ENCODE measurements at places on chromosomes 13 and 19.

DNA sequence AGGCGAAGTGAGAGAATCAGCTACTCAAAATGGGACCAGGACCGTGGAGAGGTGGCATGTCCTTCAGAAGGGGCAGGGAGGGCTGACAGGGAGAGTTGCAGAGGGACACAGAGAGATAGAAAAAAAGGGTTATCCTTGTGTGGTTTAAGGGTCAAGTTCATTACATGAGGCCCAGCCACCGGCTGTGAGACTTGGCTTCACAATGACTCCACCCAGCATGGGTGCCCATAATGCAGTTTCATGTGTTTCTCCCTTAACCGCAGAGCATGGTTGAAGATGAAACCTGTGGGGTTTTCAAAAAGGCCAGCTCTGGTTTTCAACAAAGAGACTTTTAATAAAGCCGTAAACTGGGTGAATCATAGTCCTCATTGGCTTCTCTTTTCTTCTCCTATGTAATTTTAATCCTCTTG, 164.6 kb downstream of the KLF5 start:
- peak; percentile 30 for DNase-seq

- no peak for DNase-seq
Observed at GRCh38 chr19:1538978-1539377, 15.1 kb downstream of the PLK5 start.

- DNase-seq, result no peak
Observed at GRCh38 chr13:87736849-87737385, 65.7 kb downstream of the SLITRK5 start.

- DNase-seq, result no peak
Observed at GRCh38 chr13:77316430-77316829, 10.5 kb downstream of the MYCBP2 start.

DNA sequence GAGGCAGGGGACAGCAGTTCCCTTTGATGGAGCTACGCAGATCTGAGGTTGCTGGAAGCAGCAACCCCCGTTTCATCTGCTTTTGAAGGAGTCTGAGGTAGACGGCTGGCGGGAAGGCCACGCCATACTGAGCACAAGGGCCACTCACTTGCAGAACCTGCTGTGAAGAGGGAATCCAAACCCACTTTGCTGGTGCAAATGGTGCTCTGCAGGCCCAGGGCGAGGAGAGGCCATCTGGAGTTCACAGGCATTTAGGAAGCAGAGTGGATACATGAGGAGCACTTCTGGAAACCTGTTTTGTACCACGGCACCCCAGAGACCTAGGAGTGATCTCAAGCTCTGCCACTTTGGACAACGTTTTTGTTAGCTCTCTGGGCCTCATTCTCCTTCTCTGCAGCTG, 227.8 kb downstream of the UQCRFS1 start:
- DNase-seq, result no peak

GRCh38 chr19:55473225-55474012, 3.0 kb upstream of the ZNF628 start:
- DNase-seq, result no peak

GRCh38 chr13:102965802-102966201, 100.4 kb downstream of the SLC10A2 start:
- no peak for DNase-seq

DNA sequence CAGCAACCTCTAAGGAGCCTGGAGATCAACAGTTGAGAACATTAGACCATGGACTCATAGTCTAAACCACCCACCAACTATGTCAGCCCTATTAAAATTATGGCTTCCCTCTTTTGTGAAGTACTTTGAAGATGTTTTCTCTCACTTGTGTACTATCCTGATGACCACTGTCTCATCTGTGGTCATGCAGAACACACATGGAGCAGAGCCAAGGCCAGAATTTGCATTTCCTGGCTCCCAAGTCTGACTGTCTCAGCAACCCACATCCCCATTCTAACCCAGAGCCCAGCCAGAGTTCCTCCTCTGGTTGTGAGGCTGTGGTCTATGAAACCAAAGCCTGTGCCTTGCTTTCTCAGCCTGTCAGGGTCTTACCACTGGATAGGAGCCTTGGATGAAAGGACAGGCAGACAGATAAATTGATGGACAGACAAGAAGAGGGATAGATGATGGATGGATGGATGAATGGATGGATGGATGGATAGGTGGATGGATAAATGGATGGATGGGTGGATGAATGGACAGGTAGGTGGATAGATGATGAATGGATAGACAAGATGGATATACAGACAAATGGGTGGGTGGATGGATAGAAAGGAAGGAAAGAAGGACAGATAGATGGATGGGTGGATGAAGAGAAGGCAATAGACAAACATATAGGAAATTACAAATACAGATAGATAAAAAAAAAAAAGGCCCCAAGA, 35.4 kb downstream of the ZNF557 start:
- DNase-seq, result no peak

- no peak for DNase-seq
Observed at GRCh38 chr13:46015366-46015765, 37.2 kb downstream of the ZC3H13 start.

DNA sequence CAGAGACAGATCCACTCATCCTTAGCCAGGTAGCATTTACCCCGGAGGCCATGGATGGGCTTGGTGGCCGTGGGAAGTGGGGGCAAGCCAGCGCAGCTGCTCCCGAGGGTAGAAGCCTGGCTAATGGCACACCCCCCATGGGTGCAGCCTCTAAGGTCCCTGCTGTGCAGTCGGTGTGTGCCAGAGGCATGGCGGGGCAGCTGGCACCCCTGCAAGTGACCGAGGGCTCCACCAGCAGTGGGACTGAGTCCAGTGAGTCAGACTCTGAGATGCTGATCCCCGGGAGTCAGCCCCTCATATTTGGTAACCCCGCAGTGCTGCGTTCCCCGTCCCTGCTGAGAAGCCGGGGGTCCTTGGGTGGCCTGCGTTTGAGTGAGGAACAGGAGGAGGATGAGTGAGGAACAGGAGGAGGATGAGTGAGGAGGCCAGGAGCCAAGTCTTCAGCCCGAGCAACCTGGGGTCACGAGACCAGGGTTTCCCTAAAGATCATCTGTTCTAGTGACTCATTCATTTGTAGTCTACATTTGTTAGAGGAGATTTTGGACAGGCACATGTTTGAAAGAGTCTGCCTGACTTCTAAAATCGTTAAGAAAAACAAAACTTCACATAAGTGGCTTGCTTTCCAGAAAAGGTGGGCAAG, 180.7 kb downstream of the STK24 start:
- DNase-seq, result no peak

GRCh38 chr13:44024846-44025195, 145.1 kb downstream of the LACC1 start:
- DNase-seq, result no peak

DNA sequence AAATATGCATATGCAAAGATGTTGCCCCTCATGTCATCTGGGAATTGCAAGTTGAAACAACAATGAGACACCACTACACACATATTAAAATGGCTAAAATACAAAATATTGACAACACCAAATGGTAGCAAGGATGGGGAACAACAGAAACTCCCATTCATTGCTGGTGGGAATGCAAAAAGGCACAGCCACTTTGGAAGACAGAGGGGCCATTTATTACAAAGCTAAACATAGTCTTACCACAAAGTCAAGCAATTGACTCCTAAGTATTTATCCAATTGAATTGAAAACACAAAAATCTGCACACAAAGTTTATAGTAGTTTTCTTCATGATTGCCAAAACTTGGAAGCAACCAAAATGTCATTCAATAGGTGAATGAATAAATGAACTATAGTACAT, 6.1 kb upstream of the SERPINE3 start:
- DNase-seq, result no peak

- peak; percentile 58 for DNase-seq
Observed at GRCh38 chr19:54364775-54365257, at the start of gene LAIR1. TSS of gene LAIR1 (minus strand) at chr19:54364931. CDS start at chr19:54364804, 127 bp downstream.

- DNase-seq, result no peak
Observed at GRCh38 chr13:87877477-87877876, 206.3 kb downstream of the SLITRK5 start.

GRCh38 chr13:37229931-37230330, 124.5 kb upstream of the CSNK1A1L start:
- DNase-seq, result no peak

DNA sequence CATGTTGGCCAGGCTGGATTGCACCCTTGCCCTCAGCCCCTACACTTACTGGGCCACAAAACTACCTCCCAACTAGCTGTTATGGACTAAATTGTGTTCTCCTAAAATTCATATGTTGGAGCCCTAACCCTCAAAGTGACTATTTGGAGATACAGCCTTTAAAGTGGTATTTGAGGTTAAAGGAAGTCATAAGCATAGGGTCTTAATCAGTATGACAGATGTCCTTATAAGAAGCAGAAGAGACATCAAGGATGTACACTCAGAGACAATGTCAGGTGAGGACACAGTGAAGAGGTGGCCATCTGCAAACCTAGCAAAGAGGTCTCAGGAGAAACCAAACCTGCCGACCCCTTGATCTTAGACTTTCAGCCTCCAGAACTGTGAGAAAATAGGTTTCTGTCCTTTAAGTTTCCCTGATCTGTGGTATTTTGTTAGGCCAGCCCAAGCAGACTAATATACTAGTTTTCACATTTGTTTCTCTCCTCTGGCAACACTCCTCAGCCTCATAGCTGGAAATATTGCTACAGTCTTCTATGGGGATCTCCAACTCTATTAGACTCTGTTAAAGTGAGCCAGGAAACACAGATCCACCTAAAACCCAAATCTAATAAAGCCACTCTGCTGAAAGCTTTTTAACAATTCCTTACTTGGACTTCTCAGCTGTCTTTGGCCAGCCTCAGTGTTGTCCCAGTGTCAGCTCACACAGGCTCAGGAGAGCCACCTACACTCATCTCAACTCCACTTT, 256.5 kb downstream of the TBC1D4 start:
- DNase-seq, result no peak

GRCh38 chr19:5292822-5293611, 47.6 kb downstream of the PTPRS start:
- DNase-seq, result peak; percentile 44

DNA sequence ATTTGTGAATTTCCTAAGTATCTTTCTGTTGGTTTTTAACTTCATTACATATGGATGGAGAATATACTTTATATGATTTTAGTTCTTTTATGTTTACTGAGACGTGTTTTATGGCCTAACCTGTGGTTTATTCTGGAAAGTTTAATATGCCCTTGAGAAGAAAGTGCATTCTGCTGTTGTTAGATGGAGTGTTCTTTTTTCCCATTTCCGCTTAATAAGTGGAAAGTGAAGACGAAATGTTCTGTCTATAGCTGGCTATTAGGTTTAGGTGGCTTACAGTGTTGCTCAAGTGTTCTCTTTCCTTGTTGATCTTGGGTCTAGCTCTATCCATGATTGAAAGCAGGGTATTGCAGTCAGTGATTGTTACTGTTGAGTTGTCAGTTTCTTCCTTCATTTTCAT, 17.2 kb upstream of the TIMM50 start:
- no peak for DNase-seq

DNA sequence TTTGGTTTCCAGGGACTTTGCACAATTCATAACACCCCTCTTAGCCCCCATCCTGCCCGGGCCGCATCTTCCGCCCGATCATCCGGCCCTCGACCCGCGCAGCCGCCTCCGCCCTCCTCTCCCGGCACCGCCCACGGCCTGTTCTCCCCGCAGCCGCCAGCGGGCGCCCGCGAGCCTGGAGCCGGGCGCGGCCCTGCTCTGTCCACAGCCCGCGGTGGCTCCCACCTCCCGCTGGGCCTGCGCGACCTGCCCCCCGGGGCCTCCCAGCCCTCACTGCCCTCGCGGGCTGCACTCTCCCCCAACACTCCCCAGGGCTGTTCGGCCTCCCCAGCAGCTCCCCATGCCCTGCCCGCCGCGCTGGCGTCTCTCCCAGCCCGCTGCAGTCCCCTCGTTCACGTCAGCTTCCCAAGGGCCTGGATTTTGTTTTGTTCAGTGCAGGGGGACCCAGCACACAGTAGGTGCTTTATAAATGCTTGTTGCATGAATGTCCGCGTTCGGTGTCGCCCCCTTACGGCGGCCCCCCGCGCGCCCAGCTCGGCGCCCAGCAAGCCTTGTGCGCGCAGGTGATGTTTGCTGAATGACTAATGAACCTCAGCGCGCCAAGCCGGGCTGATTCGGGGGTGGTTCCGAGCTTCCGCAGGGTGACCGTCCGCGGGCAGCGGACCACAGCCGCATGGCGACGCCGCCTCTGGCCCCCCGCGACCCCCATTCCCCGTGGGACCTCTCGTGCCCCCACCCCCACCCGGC, 4.6 kb upstream of the APC2 start:
- DNase-seq, result peak; percentile 77

DNA sequence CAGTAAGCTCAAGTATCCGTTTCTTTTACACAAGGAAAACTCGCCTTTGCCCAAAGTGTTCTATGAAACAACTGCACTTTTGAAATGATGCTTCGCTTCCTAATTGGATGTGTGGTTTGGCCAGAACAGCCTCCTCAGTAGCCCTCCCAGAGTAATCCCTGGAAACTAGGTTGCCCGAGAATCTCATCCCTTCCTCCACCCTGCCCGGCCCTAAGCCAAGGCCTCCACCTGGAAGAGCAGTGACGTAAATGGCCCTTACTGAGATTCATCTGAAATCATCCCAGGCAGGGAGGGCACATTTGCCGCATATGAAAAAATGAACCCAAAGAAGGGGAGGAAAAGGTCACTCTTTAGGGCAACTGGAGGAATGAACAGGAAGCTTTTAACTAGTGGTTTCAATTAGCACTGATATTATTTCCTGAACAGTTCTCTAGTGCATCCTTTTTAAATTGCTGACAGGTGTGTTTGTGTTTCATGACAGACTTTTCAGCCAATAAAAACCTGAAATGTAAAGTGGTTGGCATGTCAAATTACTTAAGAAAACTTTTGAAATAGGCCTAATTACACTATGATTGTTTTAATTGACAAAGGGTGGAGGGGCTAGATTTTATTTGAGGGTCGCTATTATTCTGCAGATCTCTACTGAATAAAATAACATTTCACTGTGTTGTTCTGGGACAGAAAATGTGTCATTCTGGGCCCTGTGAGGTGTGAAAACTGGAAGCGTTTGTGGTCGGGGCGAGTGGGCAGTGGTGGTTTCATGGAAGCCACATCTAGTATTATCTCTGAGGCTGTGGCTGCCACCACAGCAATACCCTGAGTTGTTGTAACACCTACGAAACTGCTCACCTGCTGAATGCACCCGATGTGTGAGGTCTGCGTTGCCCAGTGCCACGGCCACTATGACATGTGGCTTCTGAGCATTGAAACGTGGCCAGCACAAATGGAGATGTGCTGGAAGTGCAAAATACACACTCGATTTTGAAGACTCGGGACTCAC, 112.1 kb downstream of the ZIC5 start:
- DNase-seq, result peak; percentile 73

GRCh38 chr19:48340995-48341394, 15.6 kb downstream of the EMP3 start:
- DNase-seq, result no peak

GRCh38 chr13:34926508-34926907, 15.6 kb upstream of the NBEA start:
- no peak for DNase-seq

DNA sequence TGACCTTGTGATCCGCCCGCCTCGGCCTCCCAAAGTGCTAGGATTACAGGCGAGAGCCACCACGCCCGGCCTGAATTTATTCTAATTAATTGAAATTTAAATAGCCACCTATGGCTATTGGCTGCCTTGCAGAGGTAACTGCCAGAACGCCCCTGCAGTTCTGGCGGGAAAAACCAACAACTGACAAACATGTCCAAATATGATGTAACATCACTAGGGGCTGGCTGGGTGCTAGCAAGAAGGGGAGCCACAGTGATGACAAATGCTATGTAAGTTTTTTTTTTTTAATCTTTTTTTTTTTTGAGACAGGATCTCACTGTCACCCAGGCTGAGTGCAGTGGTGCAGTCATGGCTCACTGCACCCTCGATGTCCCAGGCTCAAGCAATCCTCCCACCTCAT, 12.9 kb downstream of the ZSWIM9 start:
- DNase-seq, result no peak

- DNase-seq, result no peak
Observed at GRCh38 chr19:12163826-12164225, 930 bp downstream of the ZNF136 start.

GRCh38 chr13:97535614-97536013, 101.6 kb downstream of the RAP2A start:
- DNase-seq, result no peak
